ENCODE measurements at places on chromosomes 6 and 20. TPM values are rescaled to one million over a fixed set of nuclear protein-coding genes. Genes with fewer than 3 reads are reported as not detected.

DNA sequence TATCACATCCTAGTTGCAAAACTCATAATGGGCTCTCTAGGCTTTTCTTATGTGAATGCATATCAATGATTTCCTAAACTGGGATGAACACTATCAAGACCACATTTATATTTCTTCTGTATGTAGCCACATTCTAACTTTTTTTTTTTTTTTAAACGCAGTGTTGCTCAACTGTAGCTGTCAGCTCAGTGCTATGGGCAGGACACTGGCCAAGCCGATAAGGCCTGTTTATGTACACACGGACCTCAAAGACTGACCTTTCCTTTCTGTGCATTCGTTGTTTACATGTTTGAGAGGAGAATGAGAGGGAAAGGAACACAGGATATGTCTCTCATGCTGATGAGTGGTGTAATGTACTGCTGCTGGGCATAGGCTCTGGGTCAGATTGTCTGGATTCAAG, 75.1 kb upstream of the B3GAT2 start:
- no peaks in the 10 kb centered on the region for H3K36me3 ChIP-seq
- no peak for DNase-seq
- no peak overlapping the region for H3K4me3 ChIP-seq
- no peak overlapping the region for H3K27ac ChIP-seq
- peaks cover 2% of the 10 kb centered on the region for H3K4me1 ChIP-seq

- no peak for DNase-seq
- H3K4me3 ChIP-seq, result peak overlapping the region; percentile 21
- H3K4me1 ChIP-seq, result peaks cover 21% of the 10 kb centered on the region
- H3K27ac ChIP-seq, result no peak overlapping the region
- no peaks in the 10 kb centered on the region for H3K36me3 ChIP-seq
Observed at GRCh38 chr6:170295510-170296422, 4.9 kb upstream of the DLL1 start.

DNA sequence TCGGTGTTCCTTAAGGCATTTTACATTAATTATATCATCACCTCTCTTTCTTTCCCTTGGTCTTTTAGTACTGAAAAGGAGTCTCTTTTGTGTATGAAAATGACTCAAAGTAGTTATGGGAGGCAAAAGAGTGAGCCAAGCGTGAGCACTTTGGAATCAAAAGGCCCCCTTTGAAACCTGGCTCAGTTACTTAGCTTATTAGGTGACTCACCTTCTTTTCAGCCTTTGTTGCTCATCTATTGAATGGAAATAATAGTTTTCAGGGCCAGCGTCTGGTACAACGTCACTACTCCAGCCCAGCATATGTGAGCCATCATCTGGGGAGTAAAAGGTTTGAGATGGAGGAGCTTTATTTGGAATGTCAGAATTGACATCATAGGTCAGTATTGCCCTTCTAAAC, 147.4 kb upstream of the SCGN start:
- H3K27ac ChIP-seq, result no peak overlapping the region
- no peak for DNase-seq
- no peaks in the 10 kb centered on the region for H3K36me3 ChIP-seq
- H3K4me3 ChIP-seq, result no peak overlapping the region
- no peaks in the 10 kb centered on the region for H3K4me1 ChIP-seq
- H3K27me3 ChIP-seq, result no peaks in the 10 kb centered on the region

GRCh38 chr20:41927189-41927588, 309.0 kb upstream of the CHD6 start:
- no peaks in the 10 kb centered on the region for H3K36me3 ChIP-seq
- H3K4me1 ChIP-seq, result no peaks in the 10 kb centered on the region
- no peaks in the 10 kb centered on the region for H3K27me3 ChIP-seq
- DNase-seq, result no peak
- H3K27ac ChIP-seq, result no peak overlapping the region

Gene PPIL6
- 29.8 TPM for total RNA-seq

Gene VARS2
- 22.5 TPM for total RNA-seq

Gene KIF25
- total RNA-seq, result 0.74 TPM
